HepG2 (cell line): ENCODE measurements at places on chromosomes 4 and X. TPM values are rescaled to one million over a fixed set of nuclear protein-coding genes. Genes with fewer than 3 reads are reported as not detected.

- peak; percentile 10 for DNase-seq
Observed at GRCh38 chr4:23945451-23946017, 55.7 kb upstream of the PPARGC1A start.

DNA sequence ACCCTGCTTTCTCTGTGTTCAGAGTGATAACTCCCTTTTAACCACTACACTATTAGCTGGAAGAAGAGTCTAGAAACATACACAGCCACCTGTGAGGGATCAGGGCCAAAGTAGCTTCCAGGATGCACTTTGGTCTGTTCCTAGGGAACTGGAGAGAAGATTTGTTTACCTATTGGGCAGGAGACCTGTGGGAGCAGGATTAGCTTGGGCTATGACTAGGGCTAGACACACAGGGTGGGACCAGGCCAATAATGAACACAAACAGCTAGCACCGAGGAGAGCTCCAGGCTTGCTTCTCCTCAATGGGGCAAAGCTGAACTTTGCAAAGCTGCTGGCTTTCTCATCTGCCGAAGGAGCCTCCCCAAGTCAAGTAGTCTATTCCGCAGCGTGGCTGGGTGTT, 24.4 kb upstream of the MAP7D3 start:
- DNase-seq, result peak; percentile 21

- no peak for DNase-seq
Observed at GRCh38 chr4:124710015-124710741, 2.4 kb downstream of the ANKRD50 start.

- no peak for DNase-seq
Observed at GRCh38 chr4:53711926-53712325, 120.6 kb upstream of the LNX1 start.

DNA sequence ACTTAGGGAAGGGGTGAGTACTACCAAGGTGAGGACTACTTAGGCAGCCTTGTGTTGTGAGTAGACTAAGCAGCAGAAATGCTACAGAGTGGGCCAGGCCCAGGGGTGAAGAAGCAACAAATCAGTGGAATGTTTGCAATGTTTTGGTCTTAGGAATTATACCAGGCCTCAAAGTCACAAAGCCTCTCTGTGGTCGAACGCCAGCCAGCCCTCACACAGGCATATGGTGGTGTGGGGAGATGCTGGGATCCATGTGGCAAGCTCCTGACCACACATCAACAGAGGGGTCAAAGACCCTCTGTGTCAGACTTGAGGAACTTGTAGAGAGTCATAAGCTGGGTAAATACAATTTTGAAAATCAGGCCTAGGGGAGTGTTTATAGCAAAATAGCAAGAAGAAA, 153.8 kb upstream of the KLF3 start:
- no peak for DNase-seq

DNA sequence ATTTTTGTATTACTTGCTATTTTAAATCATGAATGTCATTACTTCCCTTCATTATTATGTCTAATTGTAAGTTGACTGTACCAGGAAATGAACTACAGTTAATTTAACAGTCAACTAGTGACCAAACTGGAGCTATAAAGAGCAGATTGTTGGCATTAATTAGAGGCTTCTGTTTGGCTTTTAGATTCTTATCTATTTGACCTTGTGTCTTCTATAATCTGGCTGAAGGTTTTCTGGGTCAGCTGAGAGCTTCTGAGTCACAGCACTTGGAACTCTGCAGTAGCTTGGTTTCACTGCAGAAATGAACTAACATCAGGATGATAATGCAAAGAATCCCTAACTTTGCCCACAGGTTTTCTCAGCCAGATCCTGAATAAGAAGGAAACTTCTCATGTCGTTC, 169.2 kb upstream of the LEF1 start:
- DNase-seq, result peak; percentile 1

DNA sequence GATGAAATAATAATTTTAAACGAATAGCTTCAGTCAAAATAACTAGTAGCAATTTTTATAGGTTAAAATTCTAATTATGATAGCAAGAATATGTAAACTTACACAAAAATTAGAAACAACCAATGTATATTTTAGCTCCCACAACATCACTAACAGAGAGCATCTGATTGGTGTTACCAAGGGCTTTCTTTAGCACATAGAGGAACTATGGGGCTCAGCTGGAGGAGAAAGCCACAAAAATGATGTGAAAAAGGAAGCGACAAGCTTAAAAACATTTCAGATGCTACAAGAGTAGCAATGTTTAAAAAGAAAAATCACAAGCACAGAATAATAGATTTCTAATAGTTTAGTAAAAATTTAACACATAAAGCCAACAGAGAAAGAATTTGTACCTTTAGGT, 56.3 kb downstream of the ATP8A1 start:
- no peak for DNase-seq

DNA sequence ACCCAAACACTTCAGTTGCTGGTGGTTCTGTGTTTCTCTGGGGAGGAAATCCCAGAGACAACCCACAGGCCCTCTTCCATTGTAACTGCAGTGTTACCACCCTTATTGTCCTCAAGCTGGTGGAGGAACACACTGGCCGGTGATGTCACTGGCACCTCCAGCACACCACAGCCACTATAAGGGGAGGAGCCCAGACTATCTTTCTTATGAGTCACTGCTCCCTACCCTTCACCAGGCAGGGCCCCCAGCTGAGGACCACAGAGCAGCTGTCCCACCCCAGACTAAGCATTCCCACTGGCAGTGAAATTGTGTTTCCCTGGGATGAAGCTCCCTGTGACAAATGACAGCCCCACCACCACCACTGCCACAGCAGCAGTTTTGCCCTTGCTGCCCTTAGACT, 171.8 kb upstream of the FGF16 start:
- no peak for DNase-seq

- DNase-seq, result no peak
Observed at GRCh38 chrX:38236901-38237615, 16.4 kb upstream of the SRPX start.

- DNase-seq, result no peak
Observed at GRCh38 chr4:2057382-2058065, 1.6 kb upstream of the NAT8L start.

DNA sequence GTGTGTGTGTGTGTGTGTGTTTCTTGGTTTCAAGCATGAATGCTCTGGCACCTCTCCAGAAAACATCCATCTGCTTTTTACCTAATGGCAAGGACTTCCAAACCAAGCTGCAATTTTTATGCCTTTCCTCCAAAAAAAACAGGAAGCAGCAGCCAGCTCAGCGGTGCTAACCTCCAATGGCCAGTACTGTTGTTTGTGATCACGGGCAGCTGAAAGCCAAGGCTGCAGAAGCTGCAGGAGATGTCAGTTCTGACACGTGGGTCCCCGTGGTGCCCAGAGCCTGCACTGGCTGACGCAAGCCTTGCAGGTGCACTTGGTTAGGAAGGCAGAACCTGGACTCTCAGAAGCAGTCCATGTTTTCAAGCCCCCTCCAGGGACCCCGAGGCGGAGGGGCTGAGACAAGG, 313.6 kb upstream of the DDX53 start:
- no peak for DNase-seq

DNA sequence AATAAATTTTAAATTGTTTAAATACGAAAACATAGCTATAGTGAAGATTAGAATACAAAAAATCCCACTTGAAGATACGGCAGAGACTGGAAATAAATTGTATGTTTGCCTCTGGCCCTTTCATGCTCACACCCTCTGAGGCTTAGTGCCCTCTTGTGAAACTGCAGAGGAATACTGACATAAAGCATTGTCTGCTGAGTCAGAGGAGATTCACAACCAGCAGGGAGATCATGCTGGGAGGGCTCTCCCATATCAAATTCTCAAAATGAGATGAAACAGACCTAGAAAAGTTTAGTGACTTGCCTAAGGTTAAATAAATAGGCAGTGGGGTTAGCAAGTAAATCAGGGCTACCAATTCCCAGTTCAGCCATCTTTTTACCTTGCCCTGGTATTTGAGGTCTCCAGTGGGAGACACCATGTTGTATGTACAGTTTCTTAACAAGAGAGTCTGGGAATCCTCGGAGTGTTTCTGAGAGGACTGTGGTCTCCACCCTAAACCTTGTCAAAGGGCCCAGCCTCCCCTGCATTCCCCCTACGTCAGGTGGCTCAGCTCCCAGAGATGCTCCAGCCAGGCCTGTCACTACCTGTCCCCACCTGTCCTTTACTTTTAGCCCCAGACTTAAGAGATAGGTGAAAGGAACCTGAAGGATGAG, 581.4 kb upstream of the DIPK2B start:
- peak; percentile 15 for DNase-seq

DNA sequence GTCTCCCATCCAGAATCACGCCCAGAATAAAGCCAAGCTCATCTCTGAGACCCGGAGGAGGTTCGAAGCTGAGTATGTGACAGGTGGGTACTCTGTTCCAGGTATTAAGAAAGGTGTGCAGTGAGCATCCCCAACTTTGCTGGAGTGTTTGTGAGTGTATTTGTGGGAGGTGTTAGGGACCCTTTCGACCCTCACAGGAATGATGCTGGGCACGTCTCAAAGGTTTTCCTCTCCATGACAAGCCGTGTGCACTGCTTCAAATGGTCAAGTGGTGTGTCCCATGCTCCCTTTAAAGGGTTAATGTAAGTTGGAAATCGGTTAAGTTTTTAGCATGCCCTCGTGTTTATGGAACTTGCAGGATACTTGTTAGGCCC, 442 bp downstream of the MOSPD2 start:
- no peak for DNase-seq

- no peak for DNase-seq
Observed at GRCh38 chrX:24148121-24148520, 1.4 kb upstream of the ZFX start.

GRCh38 chrX:96314985-96315384, 369.7 kb upstream of the DIAPH2 start:
- peak; percentile 0 for DNase-seq

- DNase-seq, result no peak
Observed at GRCh38 chrX:133838761-133839676, 146.4 kb downstream of the GPC3 start.

GRCh38 chr4:149238097-149238496, 577.5 kb downstream of the IQCM start:
- no peak for DNase-seq

The CXorf65 gene
- total RNA-seq, result not detected in 2 replicates

The EREG gene
- 0.13 TPM in 1 of 2 replicates, not detected in the other for total RNA-seq

The MRFAP1L1 gene
- total RNA-seq, result 76.6 and 124 TPM in 2 replicates

The AKAP14 gene
- total RNA-seq, result 1.7 and 1.9 TPM in 2 replicates

The RASGEF1B gene
- total RNA-seq, result 0.04 TPM in 1 of 2 replicates, not detected in the other

The OPRPN gene
- not detected in 2 replicates for total RNA-seq

The NLRP2B gene
- not detected in 2 replicates for total RNA-seq

The PPP4R3C gene
- not detected in 2 replicates for total RNA-seq

The STIM2 gene
- 8.2 and 19.3 TPM in 2 replicates for total RNA-seq

The PAPSS1 gene
- total RNA-seq, result 126 and 170 TPM in 2 replicates

The DKK2 gene
- not detected in 2 replicates for total RNA-seq

The MSX1 gene
- 13.8 and 14.9 TPM in 2 replicates for total RNA-seq
